ENCODE measurements at places on chromosomes 6 and 20.

GRCh38 chr6:161890133-161890831 lies 616.4 kb upstream of the AGPAT4 start:
- no peak for DNase-seq

GRCh38 chr20:50189681-50190250 lies 864 bp upstream of the CEBPB start:
- DNase-seq, result no peak

DNA sequence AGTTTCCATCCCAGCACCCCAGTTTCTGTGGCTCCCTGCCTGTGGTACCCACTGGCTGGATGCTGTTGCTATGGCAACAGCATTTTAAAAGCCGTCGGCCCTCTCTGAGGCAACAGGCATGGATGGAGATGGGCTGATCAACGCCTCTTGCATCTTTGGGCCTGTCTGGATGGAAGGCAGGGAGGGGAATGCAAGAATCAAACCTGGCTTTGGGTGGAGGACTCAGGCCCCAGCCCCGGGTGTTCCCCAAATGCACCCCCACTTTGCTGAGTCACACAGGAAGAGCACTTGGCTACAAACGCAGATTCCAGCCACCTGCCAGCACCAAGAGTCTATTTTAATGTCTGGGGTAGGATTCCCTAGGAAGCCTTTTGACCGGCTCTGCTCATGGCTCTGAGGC lies 45.7 kb upstream of the TGM2 start:
- no peak for DNase-seq

DNA sequence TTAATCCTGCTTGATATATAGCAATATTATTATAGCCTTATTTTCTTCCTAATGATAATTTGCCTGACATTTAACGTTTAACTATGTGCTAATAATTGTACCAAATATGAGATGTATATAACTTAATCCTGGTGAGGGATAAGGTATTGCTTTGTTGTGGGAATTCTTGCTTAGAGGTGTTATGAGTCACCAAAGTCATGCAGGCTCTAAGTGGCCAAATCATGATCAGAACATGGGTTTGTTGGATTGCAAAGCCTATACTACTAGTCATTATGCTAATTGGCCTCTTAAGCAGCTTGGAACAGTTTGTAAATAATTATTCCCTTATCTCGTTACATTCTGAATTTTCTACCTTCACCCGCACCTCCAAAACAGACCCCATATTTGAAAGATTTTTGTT lies 21.9 kb upstream of the C6orf141 start:
- DNase-seq, result no peak

DNA sequence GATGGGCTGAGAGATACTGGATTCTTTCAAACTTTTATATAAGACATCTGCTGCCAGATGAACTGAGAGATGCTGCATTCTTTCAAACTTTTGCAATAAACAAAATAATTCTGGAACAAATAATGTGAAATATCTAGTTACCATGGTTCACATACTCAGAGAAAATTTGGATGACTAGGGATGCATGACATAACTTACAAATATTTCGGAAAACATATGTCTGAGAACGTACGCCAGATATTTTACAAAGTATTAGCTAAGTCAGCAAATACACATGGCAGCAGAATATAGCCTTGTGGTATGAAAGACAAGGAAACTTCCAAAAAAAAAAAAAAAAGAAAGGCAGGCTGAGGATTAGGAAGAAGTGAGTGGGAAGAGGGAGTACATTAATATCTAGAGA lies 113.3 kb upstream of the TRAF3IP2 start:
- no peak for DNase-seq

DNA sequence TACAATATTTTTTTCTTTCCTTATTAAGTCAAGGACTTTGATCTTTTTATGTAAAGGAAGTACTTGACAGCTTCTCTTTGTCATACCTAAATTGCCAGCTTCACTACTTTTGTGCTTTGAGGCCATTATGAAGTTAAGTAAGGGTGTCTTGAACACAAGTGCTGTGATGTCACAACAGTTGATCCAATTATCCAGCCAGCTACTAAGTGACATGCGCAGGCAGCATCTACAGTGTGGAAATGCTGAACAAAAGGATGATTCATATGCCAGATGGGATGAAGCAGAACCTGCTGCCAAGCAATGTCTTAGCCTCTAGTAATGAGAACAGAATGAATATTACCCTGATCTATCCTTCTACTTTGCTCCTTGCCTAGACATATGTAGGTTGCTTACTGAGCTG lies 68.3 kb upstream of the TMEM244 start:
- peak; percentile 80 for DNase-seq

GRCh38 chr20:24608926-24609667 lies 139.7 kb downstream of the SYNDIG1 start:
- no peak for DNase-seq

GRCh38 chr6:12527339-12527738 lies 189.2 kb upstream of the PHACTR1 start:
- peak; percentile 14 for DNase-seq

GRCh38 chr6:85810558-85810957 lies 167.9 kb upstream of the SYNCRIP start:
- no peak for DNase-seq

GRCh38 chr6:71332012-71332411 lies 43.4 kb downstream of the OGFRL1 start:
- no peak for DNase-seq

- no peak for DNase-seq
These were observed 8.6 kb downstream of the HS3ST5 start for GRCh38 chr6:114334237-114334636.

DNA sequence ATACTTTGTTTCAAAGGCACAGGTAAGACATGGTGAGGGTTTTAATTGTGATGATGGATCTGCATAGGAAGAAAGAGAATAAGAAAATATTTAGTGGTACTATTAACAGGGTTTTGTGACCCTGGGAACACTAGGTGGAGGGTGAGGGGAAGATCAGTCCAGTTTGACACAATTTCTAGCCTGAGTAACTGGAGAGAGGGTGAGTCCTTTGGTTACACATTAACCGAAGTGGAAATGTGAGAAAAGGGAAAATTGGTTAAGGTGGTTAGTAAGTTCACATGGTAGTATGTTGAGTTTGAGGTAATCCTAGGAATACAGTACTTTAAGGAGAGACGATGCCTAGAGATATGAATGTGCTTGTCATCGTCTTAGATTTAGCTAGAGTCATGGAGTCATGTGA lies 54.8 kb upstream of the POU3F2 start:
- no peak for DNase-seq

GRCh38 chr6:71248306-71248765 lies 40.3 kb upstream of the OGFRL1 start:
- peak; percentile 87 for DNase-seq

DNA sequence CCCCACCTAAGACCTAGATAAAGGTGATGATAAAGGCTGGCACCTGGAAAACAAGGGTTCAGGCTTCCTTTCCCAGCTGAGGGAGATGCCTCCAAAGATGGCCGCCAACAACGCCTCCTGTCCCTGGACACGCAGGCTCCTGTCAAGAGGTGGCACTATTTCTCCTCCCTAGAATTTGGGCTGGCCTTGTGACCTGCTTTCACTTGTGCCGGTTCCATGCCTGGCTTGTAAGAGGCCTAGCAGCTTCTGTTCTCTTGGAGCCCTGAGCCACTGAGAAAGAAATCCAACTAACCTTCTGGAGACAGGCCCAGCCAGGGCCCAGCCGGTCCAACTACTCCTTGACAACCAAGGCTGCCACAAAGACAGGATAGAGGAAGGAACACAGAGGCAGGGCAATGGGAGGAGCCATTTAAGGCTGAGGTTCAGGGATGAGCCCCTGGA lies 60.2 kb upstream of the RALY start:
- DNase-seq, result peak; percentile 71

GRCh38 chr6:56314683-56315523 lies 67.5 kb upstream of the COL21A1 start:
- DNase-seq, result peak; percentile 44

DNA sequence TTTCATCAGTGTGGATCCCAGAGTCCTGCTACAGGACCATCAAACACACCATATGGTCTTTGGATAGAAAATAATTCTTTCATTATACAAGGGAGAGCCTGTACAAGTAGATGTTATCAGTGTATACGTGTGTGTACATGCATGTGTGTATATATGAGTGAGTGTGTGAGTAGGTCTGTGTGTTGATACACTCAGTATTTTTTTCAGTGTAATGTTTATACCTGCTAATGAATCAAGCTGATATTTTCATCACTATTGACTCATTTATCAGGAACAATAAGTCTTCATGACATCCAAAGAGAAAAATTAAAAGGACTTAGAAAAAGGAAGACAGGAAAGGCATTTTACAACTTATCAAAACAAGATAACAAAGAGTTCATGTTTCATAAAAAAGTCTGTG lies 66.5 kb downstream of the EPM2A start:
- DNase-seq, result no peak

GRCh38 chr6:156616495-156616894 lies 160.7 kb upstream of the ARID1B start:
- no peak for DNase-seq

DNA sequence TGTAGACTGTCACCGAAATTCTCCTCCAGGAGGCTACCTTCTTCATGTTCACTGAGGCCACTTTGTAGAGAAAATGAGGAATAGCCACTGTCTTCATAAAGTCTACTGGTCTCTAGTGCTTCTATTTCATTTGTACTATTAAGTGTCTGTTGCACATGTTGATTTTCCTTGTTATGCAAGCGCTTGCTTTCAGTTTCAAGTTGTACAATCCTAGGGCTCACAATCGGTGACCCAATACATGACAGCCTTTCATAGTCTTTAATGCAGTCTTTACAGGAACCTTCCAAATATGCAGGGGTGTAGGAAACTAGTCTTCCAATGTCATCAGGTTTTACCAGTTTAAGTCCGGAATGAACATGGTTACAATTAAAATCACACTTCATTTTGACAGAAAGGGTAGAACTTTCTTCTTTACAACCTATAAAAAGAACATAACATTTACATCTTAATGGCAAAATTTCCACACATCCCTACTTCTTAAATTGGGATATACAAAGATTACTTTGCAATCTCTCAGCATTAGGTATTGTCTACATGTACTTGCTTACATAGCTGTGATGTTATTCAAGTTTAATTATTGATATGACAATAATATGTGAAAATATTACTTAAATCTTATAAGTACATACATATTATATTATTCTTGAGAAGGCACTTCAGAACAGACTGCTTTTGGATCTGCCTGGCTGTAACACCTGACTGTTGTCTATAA lies 7.5 kb downstream of the FBXO5 start:
- no peak for DNase-seq

GRCh38 chr20:20317195-20317594 lies 50.7 kb upstream of the INSM1 start:
- DNase-seq, result no peak

DNA sequence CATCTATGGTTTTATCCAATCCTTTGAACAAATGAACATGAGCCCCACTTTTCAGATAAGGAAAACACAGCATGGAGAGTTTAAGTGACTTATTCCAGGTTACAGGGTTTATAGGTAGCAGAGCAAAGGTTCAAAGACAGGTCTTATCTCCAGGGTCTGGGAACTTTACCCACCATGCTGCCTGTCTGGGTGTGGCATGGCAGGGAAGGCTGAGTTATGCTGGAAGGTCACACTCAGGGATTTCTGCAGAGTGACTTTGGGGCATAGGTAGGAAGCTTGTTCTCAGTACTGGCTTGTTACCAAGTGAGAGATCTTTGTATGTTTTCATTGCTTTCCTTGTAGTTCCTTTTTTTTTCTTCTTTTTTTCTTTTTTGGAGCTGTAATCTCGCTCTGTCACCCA lies 1.8 kb downstream of the ZNF831 start:
- DNase-seq, result no peak

DNA sequence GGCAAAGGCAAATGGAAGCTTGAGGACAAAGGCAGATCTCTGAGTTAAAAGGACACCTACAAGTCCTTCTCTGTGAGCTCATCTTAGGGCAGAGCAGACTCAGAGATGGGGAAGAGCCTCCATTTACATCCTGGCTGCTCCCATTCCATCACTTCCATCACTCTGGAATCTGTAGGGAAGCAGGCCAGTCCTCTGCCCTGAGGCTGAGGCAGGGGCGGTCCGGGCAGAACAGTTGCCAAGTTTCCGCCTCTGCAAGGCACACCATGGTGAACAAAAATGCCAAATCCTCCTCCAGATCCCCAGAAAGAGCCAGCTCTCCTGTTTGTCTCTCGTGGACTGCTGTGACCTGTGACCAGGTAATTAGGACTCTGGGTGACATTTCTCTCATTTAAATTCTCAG lies 209.6 kb upstream of the SSTR4 start:
- DNase-seq, result no peak

DNA sequence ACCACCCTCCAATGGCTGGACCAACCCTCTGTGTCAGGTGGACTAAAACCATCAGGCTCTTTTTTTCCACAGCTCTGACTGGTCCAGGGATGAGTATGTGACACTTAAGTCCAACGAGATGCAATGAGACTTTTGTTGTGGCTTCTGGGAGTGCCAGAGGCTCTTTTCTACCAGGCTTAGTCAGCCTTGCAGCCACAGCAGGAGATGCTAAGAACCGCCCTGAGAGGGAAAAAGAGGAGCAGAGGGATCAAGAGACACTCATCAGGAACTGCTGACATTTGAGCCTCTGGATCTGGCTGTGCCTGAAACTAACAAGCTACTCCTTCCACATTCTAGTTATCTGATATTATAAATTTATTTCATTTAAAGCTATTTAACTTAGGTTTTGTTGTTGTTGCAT lies 270.9 kb upstream of the SULF2 start:
- DNase-seq, result no peak

DNA sequence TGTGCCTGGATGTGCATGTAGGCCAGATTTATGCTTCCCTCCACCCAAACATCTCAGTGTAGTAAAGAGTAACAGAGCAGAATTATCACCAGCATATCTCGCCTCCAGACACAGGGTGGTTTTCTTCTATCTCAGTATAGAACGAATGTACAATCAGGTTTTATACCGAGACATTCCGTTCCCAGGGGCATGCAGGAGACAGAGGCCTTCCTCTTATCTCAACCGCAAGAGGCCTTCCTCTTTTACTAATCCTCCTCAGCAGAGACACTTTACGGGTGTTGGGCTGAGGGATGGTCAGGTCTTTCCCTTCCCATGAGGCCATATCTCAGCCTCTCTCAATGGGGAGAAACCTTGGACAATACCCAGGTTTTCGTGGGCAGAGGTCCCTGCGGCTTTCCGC lies 36.4 kb upstream of the MC3R start:
- DNase-seq, result no peak

GRCh38 chr6:104548297-104548696 lies 311.4 kb downstream of the HACE1 start:
- no peak for DNase-seq

DNA sequence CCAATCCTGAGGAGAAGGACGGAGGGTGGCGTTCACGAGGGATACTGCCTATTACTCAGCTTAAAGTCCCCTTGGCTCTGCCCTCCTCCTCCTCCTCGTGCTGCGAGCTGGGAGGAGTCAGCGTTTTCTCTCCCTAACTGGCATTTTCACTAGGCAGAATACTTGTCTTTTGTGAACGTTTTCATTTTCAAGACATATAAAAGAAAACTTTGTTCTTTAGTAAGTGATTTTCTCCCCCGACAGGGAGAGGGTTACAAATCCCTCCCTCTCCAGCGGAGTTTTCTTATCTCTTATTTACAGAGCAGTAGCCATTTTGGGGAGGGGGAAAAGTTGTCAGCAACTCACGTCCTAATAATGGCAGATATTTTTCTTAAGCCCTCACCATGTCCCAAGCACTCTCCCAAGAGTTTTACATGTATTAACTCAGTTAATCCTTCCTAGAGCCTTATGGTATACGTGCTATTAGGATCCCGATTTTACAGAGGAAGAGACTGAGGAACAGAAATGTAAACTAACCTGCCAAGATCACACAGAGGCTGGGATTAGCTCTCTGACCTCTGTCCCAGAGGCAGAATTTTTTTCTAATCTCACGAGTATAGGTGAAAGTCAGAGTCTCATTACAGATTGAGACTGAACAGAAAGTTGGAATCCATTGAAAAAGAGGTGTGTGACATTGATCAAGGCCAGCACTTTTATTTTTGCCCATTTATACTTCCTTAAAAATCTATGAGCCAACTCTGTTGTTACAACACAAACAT lies 30.0 kb upstream of the ZNF217 start:
- DNase-seq, result peak; percentile 82
